ENCODE measurements at places on chromosomes 16 and 17.

DNA sequence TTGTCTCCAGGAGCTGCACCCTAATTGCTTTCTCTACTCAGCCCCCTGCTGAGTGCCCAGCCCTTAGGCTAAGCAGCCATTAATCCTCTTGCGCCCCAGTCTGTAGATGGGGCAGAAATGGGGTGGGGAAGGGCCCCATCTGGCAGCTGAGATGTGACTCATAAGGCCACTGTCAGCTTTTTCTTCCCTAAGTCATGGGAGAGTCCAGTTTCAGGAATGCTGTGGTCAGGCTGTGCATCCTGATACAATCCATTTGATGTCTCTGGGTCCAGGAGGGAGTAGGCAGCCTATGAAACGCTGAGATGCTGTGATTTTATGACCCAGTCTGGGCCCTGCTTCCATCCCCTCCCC lies 12.3 kb downstream of the PLXDC1 start:
- DNase-seq: no peak

DNA sequence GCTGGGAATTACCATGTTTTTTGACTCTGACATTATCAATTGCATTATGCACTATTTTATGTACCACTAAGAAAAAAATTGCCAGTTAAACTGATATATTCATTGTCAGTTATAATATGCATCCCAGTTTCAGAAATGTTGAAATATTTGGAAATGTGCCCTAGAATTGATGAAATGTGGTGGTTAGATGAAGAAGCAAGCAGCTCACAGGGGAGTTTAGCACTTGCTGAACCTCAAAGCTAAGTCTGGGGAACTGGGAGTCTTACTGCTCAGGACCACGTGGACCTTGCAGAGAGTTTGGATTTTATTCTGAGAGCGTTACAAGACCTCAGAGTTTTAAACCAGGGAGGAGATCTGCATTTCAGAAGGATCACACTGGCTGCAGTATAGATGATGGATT lies 67.9 kb downstream of the TNRC6C start:
- no peak for DNase-seq

DNA sequence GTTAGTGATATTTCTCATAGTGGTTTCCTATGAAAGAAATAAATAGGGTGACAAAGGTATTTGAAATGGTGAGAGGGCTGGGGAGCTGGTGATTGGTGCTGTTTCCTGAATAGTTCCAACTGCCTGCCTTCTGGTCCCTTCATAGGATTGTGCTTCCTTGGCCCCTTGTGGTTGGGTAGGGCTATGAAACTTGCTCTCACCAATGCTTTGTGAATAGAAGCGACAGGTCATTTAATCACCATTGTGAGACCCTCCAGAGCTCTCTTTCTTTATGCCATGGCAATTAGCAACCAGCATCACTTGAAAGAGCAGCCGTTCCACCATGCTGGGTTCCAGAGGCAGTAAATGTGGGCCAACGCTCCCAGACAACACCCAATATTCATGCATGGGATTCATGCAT lies 23.7 kb upstream of the WWOX start:
- DNase-seq: no peak

GRCh38 chr17:75876190-75876937 lies 2.0 kb downstream of the TRIM47 start:
- DNase-seq: no peak

GRCh38 chr17:62162898-62163297 lies 97.8 kb upstream of the MED13 start:
- no peak for DNase-seq

- DNase-seq: no peak
Measured at GRCh38 chr17:81483085-81483861, 29.3 kb downstream of the ACTG1 start.

DNA sequence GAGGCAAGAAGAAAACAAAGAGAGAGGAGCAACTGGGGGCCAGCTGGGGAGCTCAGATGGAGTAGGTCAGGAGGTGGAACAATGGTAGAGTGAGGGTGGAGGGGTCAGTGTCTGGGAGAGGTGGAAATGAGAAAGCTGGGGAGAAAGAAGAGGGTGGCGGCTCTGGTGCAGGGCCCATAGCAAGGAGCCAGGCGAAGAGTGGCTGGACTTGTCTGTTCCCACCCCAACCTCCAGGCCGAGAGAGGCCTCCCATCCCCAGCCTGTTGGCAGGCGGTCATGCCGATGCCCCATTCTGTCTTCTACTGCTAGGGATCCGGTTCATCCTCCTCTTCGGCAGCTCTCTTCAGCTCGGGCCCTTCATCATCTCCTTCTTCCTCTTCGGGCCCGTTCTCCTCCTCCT lies 31.3 kb downstream of the AP1G1 start:
- DNase-seq: no peak

GRCh38 chr16:76946879-76947278 lies 244.1 kb upstream of the MON1B start:
- no peak for DNase-seq

DNA sequence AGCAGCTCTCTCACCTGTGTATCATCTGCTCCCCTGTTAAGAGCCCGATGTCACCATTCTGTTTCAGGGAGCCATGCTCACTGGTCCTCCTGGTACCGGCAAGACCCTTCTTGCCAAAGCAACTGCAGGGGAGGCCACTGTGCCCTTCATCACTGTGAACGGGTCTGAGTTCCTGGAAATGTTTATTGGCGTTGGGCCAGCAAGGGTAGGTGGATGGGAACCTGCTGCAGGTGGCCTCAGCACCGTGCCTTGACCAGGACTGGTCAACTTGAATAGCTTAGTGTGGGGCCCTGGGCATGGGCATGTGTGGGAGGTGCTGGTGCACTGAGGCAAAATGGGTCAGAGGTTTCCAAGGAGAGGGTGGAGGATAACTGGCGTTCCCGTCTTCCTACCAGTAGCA lies 28.5 kb downstream of the DBNDD1 start:
- no peak for DNase-seq

DNA sequence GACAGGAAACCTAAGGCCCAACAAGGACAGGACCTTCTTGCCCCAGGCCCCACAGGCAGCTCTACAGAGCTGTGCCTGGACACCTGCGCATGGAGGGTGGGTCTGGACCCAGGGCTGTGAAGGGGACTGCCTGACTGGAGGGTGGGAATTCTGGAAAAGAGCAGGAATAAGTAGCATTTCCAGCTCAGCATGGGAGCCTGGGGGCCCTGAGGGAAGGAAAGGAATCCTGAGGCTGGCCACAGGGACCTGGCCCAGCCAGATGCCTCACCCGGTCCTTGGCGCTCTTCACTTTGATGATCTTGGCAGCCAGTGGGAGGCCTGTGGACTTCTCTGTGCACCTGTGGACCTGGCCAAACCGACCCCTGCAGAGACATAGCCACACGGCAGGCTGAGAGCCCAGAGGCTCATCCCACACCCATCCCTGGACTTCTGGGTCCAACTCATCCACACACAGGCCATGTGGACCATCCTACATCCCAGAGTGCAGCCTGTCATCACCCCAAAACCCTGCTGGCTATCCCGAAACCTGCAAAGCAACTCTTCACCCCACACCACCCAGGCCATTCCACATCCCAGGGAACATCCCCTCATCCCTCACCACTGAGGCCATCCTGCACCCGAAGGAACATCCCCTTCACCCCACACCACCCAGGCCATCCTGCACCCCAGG lies 18.7 kb downstream of the MYLK3 start:
- DNase-seq: no peak

DNA sequence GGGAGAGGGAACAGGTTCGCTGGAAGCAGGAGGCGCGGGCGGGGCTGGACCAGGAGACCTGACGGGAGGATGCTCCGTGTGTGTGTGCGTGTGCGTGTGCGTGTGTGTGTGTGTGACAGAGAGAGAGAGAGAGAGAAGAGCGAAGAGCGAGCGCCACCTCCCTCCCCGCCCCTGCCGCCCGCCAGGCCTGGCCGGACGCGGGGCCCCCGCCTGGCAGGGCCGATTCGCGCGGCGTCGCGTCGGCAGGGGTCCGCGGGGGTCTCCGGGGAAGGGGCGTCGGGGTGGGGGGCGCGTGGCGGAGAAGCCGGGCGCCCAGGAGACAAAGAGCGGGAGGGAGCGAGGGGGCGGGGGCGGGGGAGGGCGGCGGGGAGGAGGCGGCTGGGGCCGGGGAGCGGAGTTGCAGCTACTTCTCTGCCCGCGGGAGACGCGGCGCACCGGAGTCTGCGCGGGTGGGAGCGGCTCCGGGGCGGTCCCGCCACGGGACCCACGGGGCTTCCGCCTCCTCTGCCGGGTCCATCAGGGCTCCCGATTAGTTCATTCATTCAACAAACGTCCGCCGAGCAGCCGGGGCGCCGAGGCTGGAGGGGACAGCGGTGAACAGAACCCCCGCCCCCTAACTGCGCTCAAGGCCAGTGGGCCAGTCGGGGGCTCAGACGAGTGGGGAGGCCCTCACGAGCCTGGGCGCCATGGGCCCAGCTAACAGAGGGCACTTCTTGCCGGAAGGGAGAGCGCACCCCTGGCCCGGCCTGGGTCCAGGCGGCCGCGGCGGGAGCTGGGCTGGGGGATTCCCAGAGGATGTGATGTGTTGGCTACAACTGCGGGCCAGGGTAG lies at the start of gene SAMD14:
TSS of gene SAMD14 (minus strand) at position 433 of the 831 bp plus-strand sequence. CDS start 5,201 bp downstream, outside the sequence.
- no peak for DNase-seq

DNA sequence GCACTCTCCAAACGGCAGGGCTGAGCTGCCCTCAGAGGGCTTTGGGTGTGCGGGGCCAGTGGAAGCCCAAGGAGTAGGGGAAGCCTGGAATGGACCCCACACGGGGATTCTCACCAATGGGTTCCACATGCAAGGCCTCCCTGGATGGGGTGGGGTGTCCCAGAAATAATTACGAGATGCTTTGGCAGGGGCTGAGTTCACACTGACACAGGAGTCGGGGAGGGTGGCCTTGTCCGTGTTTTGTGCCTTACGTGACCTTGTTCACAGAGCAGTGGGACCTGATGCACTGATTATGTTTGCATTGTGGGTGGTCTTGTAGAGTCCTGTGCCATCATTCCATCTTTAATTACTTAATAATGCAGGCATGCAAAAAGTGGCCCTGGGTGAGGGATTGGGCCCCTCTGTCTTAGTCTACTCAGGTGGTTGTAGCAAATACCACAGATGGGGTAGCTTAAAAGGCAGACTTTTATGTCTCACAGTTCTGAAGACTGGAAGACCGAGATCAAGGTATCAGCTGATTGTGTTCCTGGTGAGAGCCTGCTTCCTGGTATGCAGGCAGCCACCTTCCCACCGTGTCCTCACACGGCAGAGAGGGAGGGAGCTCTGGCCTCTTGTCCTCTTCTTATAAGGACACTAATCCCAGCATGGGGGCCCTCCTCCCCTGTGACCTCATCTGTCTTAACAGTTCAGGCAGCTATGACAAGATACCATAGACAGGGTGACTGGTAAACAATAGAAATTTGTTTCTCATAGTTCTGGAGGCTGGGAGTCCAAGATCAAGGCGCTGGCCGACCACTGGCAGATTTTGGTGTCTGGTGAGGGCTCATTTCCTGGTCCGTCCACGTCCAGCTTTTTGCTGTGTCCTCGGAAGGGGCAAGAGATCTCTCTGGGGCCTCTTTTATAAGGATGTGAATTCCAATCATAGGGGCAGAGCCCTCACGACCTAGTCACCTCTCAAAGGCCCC lies 239.4 kb downstream of the IRF8 start:
- DNase-seq: no peak

DNA sequence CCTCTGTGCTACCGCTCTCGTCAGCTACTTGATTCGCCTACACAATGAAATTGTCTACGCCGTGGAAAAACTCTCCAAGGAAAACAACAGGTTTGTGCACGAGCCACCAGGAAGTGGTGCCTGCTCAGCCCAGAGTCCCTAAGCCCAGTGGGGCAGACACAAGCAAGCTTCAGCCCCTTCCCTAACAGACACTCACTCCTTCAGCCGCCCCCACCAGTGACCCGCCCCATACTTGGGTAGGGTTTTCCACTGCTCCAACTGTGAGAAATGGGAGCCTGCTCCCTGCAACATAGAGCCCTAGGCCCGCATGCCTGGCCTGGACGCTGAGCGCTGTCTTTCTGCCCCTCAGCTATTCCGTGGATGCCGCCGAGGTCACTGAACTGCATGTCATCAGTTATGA lies 28.6 kb upstream of the ENDOV start:
- DNase-seq: no peak

DNA sequence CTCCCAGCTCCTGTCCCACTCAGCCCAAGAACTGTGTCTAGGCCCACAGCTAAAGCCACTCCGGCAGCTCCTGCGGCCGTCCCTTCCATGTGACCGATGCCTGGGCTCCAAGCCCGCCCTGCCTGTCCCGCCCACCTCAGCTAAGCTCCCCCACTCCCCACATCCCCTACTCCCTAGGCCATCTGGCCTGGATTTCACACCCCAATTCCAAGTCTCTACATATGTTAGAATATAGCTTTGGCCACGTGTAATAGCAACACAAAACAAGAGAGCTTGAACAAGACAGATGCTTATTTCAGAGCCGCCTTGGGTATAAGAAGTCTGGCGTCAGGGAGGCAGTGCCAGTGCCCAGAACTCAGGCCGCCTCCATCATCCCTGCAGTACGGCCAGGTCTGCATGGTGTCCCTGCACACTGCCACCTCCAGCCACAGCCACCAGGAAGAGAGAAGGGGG lies 30.0 kb upstream of the USP22 start:
- no peak for DNase-seq

GRCh38 chr16:28543072-28543471 lies 4.3 kb upstream of the NUPR1 start:
- DNase-seq: no peak

- DNase-seq: no peak
Measured at GRCh38 chr16:10206215-10206614, 24.0 kb upstream of the GRIN2A start.

- no peak for DNase-seq
Measured at GRCh38 chr16:19861811-19862327, 22.8 kb downstream of the GPRC5B start.

- no peak for DNase-seq
Measured at GRCh38 chr16:19884611-19885450, at the start of gene GPRC5B. Gene GPRC5B (minus strand): TSS chr16:19884848. CDS start chr16:19872845, 12,003 bp downstream.

- DNase-seq: peak; percentile 4
Measured at GRCh38 chr17:46940692-46941404, 17.9 kb downstream of the GOSR2 start.

- no peak for DNase-seq
Measured at GRCh38 chr16:24986512-24987303, 28.5 kb downstream of the ARHGAP17 start.

GRCh38 chr17:42027590-42027889 lies 7.7 kb downstream of the NKIRAS2 start:
- DNase-seq: no peak

DNA sequence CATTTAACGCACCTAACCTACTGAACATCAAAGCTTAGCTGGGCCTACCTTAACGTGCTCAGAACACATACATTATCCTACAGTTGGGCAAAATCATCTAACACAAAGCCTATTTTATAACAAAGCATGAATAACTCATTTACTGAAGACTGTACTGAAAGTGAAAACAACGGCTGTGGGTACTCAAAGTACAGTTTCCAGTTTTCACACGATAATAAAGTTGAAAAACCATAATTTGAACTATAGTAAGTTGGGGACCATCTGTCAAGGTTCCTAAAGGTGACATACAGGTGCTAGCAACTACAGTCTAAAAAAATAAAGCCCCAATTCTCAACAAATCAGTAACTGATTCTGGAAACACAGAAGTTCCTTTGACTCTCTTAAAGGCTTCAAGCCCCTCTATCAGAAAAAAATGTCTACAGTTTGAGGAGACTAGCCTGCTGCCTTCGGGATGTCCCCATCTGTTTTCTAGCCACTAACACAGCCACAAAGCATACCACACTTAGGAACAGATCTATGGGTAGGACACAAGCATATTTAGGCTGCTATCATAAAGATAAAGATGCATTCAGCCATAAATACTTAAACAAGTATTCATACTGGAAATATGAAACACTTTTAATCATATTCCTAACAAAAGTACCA lies 71.3 kb downstream of the KANSL1 start:
- DNase-seq: no peak

Measured in NCI-H187 (cell line).